Pulmonary artery endothelial cell (primary cell): ENCODE measurements at places on chromosomes 3 and 15.

DNA sequence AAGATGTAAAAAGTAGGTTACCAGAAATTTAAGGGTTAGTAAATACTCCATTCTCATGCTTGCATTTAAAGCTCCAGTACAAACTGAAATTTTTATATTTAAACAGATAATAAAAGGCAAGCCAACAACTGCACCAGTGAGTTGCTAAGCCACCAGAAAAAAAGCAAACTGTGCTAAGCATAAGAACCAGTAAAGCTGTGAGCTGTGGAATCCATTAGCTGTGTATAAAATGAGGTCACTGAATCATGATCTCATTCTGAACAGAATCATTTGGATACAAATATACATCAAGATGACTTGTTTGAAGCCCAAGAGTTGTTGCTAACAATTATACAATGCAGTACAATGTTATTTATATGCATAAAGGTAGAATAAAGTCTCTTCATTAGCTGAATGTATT lies 1312.2 kb downstream of the SI start:
- no peak for DNase-seq

GRCh38 chr3:195263193-195263924 lies 7.6 kb downstream of the XXYLT1 start:
- no peak for DNase-seq

DNA sequence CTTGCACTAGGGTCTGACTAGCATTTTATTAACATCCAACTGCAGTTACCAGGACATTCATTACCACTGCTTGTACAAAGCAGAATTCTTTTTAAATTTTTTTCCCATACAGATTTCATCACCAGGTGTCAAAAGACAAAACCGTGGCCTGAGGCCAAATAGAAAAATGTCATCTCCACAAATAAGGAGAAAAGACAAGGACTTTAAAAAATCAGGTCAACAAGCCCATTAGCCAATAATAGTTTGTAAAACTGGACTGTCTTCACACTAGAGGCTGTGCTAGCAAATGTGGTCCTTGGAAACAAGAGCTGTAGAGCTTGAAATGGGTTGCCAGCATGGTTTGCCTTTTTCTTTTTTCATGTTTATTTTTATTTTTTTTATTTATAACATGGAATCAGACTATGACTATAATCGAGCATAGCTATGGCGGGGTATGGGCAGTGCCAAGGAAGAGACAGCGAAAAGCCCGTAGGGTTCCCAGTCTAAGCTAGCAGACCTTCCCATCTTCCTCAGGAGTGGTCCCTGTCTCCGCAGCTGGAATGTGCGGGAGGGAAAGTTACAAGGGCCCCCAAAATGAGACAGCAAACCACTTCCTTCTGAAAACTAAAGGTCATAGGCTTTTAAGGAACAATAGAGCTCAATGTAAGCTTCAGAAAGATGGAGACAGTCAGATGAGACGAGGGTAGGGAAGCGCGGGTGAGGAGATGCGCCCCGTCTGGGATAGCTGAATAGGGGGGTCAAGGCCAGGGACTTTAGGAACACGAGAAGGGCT lies 1.5 kb downstream of the PTPN9 start:
- no peak for DNase-seq

- DNase-seq = no peak
Observed at GRCh38 chr3:170204023-170204472, 18.2 kb upstream of the PRKCI start.

- no peak for DNase-seq
Observed at GRCh38 chr3:177177749-177178221, 19.5 kb downstream of the TBL1XR1 start.

- no peak for DNase-seq
Observed at GRCh38 chr3:40649346-40649745, 124.6 kb downstream of the ZNF621 start.

DNA sequence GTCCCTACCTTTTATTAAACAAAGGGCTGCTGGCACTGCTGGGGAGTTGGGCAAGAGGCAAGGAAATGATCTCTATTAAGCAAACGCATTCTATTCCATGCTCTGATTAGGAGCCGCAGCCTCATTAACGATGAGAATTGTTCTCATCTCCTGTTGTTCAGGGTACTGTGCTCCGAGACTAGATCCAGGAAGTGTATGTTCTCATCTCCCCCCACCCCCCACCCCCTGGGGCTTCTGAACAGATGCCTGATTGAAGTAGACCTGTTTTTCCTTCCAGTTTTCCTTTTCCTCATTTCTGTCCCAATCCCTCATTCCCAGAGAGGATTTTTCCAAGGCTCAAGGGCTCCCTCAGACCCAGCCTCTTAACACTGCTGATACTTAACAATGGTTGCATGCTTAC lies 81.6 kb upstream of the FEZF2 start:
- no peak for DNase-seq

GRCh38 chr3:197038679-197039462 lies 9.3 kb upstream of the MELTF start:
- no peak for DNase-seq

DNA sequence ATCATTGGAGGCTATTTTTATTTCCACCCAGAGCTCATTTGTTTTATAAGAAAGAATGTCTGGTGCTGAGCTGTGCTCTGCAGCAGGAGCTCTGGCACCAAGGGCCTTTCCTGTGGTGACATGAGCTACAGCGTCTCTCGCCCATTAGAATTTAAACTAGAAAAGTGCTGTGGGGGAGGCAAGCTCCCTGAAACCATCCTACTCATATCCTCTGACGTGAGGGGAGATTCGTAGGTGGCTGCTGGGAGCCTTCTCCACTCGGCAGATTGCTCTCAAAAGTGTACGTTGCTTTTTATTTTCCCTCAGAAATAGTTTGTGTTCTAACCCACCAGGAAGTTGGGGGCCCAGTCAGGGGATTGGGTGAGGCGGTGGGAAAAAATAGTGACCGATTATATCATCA lies 76.3 kb upstream of the ARHGEF3 start:
- no peak for DNase-seq

GRCh38 chr15:86911022-86911421 lies 831.4 kb downstream of the AGBL1 start:
- no peak for DNase-seq

DNA sequence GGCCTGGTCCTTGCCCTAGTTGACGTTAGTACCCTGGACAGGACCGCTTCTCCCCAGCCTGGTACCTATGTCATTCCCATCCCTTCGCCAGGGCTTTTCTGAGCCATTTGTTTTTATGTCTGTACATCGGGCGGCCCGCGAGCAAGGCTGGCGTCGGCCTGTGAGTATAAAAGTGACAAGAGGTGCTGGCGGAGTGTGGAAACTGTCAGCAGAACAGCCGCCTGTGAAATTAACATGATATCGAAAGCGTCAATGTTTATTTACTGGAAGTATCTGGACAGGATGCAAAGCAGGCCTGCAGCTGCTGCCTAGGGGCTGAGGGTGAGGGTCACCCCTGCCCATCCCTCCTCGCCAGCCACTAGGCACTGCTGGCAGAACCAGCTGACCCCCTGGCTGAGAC lies 33.4 kb downstream of the LINGO1 start:
- DNase-seq = no peak

DNA sequence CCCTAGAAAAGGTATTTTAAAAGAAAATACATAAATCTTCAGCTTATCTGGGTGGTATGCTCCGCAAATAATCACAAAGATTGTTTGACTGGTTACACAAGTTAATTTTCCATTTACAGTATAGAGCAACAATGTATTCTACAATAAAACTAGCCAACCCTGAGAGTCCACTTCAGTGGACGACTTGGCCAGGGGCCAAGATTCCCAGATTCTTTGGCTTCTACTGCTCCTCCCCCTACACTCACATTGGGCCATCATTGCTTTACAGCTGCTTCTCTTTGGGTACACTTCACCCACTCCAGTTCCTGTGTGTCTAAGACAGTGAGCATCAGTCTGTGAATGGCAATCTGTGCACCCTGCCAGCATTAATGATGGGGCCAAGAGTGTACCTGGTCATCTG lies 17.2 kb upstream of the PRICKLE2 start:
- DNase-seq = no peak

DNA sequence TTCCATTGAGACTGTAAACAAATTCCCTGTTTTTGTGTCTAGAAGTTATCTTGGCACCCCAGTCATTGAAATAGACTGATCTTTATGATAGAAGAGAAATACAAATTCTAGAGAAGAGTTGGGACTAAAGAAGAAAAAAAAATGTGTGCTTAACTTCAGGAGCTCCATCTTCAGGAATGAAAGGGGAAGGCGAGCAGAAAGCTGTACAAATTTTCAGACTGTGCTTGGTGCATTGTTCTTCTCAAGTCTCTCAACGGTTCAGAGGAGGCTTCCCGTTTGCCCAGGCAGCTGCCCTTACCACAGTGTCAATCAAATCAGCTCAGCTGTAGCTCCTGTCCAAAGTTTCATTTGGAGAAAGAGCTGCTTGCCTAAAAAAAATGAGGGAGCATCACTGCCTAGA lies 41.7 kb downstream of the OXSM start:
- no peak for DNase-seq

DNA sequence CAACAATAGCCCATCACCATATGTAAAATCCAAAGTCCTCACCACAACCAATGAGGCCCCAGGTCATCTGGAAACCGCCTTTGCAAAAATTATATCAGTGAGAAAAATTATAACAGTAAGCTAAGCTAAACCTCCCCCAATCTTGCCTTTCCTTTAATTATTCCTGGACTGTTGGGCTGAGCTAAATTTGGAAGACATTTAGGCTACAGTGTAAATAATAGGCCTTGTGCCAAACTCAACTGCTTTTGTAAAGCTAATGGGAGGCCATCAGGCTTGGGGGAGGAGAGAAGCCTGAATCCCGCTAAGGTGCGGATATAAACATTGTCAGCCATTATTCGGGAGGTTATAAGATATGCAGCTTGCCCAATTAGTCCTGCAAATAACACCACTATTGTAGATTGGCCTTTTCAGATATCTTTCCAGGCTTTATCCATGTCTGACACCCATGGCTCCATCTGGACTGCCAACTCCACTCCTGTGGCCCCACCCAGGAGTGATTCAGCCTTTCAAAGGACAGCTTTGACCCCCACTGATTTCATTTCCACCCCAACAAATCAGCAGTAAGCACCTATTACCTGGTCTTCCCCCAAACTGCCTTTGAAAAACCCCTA lies 53.0 kb upstream of the CA12 start:
- DNase-seq = no peak

DNA sequence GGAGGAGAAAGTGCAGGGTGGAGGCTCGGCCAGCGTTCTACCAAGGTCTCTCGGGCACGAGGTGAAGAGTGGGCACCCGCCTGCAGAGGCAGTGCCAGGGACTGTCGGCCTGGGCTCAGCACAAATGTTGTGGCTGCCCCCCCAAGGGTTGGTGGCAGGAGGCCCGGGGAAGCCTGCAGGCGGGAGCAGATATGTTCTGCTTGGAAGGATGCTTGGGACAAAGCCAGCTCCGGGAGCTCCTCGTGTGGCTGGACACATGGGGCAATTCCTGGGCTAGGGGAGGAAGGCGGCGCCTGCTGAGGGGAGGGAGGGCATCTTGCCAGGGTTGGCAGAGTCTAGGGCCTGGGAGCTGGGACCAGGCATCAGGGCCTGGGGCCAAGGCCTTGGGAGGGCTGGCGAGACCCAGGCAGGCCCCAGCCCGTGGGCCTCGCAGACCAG lies 30.4 kb upstream of the FBLN2 start:
- no peak for DNase-seq

- DNase-seq = no peak
Observed at GRCh38 chr3:111862974-111863373, 3.9 kb downstream of the PHLDB2 start.

DNA sequence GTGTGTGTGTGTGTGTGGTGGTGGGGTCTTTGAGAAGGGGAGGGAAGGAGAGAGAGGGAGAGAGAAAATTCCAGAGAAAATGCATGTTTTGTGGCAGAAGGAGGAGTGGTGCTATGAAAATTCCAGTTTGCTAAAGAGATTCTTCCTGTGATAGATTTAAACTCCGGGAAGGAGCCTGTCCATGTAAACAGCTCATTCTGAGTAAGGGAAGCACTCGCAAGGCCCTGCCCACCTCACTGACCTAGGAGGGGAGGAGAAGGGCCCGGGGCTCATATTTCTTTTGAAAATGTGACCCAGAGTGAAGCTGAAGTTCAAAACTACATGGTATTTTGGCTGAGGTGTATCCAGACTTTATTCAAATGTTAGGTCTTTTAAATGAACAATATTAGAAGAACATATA lies 41.3 kb downstream of the ADAMTSL3 start:
- no peak for DNase-seq

DNA sequence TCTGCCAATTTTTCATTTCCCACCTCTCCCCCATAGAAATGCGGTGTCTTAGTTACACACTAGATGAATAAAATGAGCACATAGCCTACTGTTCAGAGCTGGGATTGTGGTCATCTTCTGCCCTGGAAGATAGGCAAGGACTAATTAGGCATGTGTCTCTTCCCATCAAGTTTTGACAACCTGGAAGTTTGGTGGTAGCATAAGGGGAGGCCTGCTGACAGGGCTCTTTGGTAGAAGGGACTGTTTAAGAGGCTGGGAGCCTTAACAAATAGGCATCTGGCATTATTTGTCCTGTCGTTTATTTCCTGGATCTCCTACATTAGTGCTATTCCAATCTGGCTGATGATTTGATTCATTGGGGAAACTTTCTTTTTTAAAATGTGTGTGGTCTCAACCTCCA lies 512.3 kb downstream of the ZNF385D start:
- DNase-seq = no peak

DNA sequence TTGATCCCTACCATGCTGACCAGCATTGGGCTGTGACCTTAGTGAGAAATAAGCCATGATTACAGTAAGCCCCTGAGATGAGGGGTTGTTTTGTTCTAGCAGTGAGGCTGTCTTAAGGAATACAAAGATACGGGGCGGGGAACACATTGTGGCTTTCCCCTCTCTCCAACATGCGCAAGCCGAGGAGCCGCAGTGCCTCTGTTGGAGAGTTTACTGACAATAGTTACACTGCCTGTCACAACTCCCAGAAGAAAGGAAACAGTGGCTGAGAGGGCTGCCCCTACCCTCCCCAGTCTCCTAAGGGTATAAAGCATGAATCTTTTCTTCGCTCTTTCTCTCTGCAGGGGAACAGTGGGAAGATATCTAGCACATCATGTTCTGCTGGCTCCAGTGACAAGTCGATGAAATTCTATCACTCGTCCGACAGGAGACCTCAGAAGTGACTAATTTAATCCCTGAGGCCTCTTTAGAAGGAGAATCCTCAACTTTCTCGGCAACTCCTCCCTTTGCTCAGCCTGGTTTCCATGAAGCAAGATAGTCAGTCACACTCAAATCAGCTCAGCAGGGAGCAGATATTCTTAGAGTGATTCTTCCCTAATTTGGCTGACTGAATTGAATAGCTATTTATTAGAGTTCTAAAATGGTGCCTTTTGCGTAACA lies 409.0 kb upstream of the PROK2 start:
- DNase-seq = no peak

DNA sequence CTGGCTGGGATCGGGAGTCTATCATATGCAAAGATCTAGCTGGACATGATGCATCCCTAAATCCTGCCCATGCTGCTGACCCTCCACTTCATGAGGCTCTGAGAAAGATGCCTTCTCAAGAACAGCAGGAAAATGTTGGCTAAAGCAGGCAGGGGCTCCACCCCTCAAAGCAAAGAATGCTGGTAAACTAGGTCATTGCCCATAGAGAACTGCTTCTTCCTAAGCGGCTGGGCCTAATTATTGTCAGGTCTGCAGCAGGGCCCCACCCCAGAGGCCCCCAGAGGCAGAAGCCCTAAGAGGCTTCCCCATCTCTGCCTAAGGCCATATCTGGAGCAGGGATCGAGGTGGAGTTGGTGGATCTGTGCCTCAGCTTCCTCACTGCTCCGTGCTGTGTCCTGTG lies 447.4 kb upstream of the PROK2 start:
- DNase-seq = no peak
